RCC 7860 (cell line): ENCODE measurements at places on chromosomes 2 and 18.

GRCh38 chr2:81940266-81940955, 1635.9 kb upstream of the LRRTM1 start:
- no peak for DNase-seq

DNA sequence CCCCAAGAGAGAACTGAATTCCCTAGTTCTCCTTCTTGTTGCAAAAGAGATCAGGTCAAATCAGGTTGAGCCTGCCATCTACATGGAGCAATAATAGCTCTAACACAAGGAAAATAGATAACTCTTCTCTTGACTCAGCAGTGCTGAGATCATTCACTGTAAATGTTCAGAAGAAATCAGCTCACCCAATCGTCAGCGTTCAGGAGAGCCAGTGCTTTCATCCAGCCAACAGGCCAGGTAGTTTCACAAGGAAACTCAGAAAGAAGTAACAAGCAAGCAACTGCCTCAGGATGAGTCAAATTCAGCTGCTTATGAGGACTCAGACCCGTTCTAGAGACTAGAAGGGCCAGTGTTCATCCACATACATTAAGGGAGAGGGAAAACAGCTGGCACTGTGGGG, 5.9 kb downstream of the LMAN2L start:
- DNase-seq: no peak

- no peak for DNase-seq
Observed at GRCh38 chr18:58337686-58338085, 291.2 kb downstream of the ALPK2 start.

DNA sequence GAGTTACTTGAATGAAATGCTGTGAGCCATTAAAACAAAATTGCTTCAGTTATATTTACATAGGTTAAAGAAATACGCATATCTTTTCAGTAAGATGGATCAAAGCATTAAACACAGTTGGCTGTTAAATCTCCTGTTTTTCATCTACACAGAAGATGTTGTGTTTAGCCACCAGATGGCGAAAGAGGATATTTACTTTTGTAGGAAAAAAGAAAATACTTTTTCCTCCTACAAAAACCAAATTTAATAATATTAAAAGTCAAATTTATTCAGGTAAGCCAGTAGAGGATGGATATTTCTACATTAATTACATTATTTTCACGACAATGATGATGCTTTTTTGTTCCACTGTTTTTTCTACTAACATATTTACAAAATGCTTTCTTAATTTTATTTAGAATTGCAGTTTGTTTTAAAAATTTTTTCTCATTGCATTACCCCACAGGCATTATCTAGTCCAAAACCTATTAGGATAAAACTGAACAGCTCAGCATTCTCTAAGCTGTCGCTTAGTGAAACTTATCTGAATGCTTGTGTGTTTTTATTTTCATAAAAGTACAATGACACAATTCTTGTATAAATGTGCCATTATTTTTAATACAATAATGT, 173.7 kb downstream of the ASXL3 start:
- DNase-seq: no peak

GRCh38 chr18:23816740-23817139, 127.5 kb downstream of the LAMA3 start:
- no peak for DNase-seq

DNA sequence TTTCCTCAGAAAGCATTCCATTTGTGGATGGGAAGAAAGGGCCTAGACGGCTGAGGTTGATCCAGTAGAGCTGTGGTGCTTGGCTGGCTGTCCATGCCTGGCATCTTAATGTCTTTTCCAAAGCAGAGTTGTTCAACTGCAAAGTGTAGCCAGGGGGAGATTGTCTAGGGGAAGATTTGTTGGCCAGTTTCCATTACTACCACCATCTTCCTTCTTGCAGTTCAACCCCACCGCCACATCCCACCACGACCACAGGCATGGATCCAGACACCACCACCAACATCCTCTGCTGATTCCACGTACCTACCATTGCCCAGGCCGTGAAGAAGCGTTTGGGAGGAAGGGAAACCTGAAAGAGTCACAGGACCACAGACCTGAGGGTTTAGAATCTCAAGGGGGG, 50.7 kb upstream of the HAAO start:
- no peak for DNase-seq

DNA sequence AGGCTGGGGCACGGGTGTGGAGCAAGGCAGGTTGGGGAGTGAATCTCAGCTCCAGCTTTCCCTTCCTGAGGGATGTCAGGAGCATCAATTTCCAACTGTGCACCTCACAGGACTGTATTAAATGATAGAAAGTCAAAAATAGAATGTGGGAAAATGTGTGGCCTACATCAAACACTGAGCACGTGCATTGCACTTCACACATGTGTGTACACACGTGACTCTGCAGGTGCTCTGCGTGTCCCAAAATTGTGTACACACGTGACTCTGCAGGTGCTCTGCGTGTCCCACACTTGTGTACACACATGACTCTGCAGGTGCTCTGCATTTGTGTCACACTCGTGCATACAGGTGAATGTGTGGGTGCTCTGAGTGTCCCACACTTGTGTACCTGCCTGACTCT, 577.2 kb upstream of the SALL3 start:
- no peak for DNase-seq

- DNase-seq: no peak
Observed at GRCh38 chr2:8510519-8510918, 171.3 kb upstream of the ID2 start.

DNA sequence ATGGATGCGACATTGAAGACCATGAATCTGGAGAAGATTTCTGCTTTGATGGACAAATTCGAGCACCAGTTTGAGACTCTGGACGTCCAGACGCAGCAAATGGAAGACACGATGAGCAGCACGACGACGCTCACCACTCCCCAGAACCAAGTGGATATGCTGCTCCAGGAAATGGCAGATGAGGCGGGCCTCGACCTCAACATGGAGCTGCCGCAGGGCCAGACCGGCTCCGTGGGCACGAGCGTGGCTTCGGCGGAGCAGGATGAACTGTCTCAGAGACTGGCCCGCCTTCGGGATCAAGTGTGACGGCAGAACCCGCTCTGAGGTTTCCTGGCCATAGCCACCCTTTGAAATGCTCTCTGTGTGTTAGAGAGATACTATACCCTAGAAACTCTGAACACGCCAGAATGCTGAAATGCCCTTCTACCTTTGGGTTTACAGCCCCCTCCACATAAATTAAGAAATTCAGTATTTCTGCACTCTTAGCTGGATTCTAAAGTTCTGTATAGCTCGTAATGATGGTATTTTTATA, 659 bp downstream of the CHMP1B start:
- DNase-seq: no peak
